Hindlimb muscle (tissue), 1 donor: ENCODE measurements at places on chromosomes 3 and 15. TPM values are rescaled to one million over a fixed set of nuclear protein-coding genes. Genes with fewer than 3 reads are reported as not detected.
A peak's percentile ranks its signal among the peaks of the same experiment; 100 is the strongest.

Gene TIMP4
- 2.1 TPM for polyA plus RNA-seq

Gene PLA1A
- polyA plus RNA-seq = 0.27 TPM

GRCh38 chr3:71784201-71784913, 591 bp downstream of the PROK2 start:
- DNase-seq = peak; percentile 8

GRCh38 chr3:159528251-159528895, 460.3 kb upstream of the IL12A start:
- no peak for DNase-seq

GRCh38 chr3:195198426-195199346, 72.3 kb downstream of the XXYLT1 start:
- no peak for DNase-seq

Gene TMEM266
- 0.97 TPM for polyA plus RNA-seq

GRCh38 chr3:87145553-87145952, 81.6 kb upstream of the CHMP2B start:
- no peak for DNase-seq

DNA sequence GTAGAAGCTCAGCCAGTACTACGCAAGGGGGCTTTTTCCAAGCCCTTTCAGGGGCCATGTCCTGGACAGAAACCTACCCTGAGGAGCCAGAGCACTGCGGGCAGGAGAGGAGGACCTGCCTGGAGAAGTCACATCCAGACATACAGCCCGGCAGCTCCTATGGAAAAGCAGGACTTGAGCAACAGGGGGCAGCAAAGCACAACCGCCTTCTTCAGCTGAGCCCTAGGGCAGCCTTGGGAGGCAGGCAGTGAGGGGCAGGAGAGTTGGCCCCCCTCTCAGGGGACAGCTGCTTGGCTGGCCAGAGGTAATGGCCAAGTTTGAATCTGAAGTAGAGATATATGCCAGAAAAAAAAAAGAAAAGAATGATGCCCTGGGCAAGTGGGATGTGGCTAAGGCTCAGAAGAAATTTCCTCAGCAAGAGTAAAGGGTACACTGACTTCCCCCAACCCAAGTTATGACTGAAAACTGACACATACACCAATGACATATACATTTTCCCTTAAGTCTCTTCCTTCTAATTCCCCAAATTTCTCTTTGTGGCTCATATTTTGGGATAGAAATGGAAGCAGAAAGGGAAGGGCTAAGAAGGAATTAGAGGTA, 56.9 kb downstream of the CYP19A1 start:
- peak; percentile 42 for DNase-seq

DNA sequence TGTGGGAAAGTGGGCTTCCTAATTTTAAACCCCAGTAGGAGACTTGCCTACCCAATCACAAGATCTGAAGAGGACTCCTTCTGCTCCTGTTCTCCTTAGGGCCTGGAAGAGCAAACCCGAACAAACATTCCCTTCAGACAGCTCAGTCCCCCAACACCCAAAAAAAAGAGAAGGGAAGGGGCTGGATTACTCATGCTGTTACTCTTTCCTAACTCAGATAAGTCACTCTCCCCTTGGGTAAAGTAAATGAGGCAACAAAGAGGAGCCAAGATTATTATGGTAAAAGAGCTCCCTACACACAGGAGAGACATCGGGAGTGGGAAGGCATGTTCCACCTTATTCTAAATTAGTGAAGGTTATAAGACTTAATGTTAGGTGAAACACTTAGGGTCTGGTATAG, 18.1 kb upstream of the LEKR1 start:
- no peak for DNase-seq

Gene SEMA3B
- 43.9 TPM for polyA plus RNA-seq

- no peak for DNase-seq
Measured at GRCh38 chr15:94367726-94368535, 136.6 kb downstream of the MCTP2 start.

DNA sequence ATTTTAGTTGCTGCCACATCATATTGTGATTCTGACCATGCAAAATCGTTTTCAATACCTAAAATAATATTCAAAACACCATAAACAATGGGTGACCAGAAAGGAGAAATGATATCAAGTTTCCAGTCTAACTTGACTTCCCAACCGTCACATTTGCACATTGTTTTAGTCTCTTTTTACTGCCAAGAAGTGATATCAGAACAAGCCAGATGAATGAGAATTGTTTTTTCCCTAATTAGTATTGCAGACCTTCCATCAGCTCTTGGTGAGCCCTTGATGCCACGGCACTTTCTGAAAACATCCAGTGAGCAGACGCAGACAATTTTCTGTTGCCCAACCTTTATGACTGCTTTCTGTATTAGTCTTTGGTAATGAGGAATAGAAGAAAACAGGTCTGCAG, 62.5 kb downstream of the SPATA16 start:
- peak; percentile 11 for DNase-seq
